ENCODE measurements at places on chromosomes 4 and X. TPM values are rescaled to one million over a fixed set of nuclear protein-coding genes. Genes with fewer than 3 reads are reported as not detected.

DNA sequence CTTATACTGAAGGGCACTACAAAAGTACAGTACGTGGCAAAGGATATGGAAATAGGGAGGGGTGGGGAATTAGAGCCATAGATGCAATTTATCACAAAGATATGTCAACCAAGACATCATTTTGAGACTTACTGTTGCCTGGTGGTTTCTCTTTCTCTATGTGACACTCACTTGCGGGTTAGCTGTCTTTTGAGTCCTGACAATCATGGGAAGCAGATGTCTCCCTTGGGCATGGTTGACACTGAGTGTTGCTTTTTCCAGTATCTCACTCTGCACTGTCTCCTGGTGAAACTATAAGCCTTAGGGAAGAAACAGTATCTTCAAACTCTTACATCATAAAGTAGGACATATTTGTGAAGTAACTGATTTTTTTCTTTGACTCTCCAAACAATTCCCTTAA is 383.5 kb upstream of the LCORL start:
- DNase-seq: no peak

DNA sequence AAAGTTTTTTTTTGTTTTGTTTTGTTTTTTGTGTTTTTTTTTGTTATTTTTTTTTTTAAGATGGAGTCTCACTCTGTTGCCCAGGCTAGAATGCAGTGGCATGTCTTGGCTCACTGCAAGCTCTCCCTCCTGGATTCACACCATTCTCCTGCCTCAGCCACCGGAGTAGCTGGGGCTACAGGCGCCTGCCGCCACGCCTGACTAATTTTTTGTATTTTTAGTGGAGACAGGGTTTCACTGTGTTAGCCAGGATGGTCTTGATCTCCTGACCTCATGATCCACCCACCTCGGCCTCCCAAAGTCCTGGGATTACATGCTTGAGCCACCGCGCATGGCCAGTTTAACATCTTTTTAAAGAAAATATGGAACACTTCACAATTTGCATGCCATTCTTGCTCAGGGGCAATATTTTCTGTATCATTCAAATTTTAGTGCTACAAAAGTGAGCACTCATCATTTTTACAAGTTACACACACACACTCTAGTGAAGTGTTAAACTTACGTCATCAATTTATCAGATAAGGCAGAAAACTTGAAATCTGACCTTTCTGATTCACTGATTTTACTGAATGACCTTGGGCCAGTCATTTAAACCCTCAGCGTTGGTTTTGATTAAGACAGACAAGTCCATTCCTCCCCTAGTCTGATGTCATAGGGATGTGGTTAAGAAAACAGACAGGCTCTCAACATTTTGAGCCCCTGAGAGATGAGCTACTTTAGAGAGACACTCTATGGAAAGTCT is 61.2 kb downstream of the TRIM2 start:
- no peak for DNase-seq

GRCh38 chr4:12747154-12747553 is 737.0 kb downstream of the RAB28 start:
- DNase-seq: no peak

DNA sequence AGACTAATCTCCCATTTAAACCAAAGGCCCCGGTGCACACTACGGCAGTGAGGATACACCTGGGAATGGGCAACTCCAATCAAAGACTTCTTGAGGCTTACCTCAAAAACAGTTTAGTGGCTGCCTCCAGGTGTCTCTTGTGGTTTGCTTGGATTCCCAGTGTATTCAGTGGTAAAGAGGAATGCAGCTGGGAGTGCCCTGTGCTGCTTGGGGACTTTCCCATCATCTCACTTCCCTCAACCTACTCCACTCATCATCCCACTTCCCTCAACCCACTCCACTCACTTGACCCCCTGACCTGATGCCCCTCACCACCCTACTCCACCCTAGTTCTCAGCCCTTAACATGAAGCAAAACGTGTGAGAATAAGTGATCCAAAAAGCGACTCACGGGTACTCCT is 177.3 kb upstream of the ETNPPL start:
- DNase-seq: no peak

- DNase-seq: no peak
Measured at GRCh38 chrX:151030845-151031244, 47.7 kb downstream of the HMGB3 start.

Gene CD38
- polyA plus RNA-seq: 1.4 TPM

DNA sequence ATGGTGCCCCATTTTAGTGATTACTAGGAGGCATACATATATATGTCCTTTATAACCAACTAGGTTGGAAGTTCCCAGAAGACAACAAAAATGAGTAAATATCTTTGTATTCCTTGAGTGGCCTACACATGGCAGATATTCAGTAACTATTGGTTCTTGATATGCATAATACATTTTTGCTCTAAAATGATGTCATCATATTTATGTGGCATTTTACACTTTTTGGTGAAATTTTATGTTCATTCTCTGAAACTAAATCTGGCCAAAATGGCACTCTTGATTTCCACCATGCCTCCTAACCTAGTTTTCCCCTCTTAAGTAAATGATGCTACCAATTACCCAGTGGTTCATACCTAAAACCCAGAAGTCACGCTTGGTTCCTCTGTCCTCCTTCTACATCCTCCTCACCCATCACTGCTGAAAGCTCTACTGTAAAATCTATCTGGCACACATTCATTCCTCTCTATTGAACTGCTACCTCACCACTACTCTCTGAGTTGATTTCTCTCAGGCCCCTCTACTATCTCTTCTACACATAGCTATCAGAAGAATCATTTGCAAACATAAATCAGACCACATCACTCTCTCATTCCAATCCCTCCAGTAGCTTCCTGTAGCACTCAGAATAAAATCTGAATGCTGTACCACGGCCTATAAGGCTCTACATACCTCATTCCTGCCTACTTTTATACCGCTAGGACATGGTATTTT is 13.4 kb downstream of the SLC10A7 start:
- DNase-seq: no peak

- DNase-seq: no peak
Measured at GRCh38 chr4:181541396-181541795, 701.8 kb upstream of the TENM3 start.

Gene PRPS2
- 114 TPM for polyA plus RNA-seq

Gene ZNF157
- polyA plus RNA-seq: 0.67 TPM

- no peak for DNase-seq
Measured at GRCh38 chrX:96538104-96538725, 146.4 kb upstream of the DIAPH2 start.

Gene PABPC1L2A
- not detected for polyA plus RNA-seq

GRCh38 chr4:164438321-164438720 is 315.6 kb upstream of the SMIM31 start:
- no peak for DNase-seq

Gene SPATA4
- 1.5 TPM for polyA plus RNA-seq

DNA sequence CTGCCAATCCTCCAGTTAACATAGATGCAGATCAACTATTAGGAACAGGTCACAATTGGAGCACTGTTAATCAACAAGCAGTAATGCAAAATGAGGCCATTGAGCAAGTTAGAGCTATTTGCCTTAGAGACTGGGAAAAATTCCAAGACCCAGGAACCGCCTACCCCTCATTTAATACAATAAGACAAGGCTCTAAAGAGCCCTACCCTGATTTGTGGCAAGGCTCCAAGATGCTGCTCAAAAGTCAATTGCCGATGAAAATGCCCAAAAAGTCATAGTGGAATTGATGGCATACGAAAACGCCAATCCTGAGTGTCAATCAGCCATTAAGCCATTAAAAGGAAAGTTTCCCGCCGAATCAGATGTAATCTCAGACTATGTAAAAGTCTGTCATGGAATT is 20.5 kb upstream of the TRIM61 start:
- DNase-seq: no peak

Gene TRIM60
- polyA plus RNA-seq: not detected

DNA sequence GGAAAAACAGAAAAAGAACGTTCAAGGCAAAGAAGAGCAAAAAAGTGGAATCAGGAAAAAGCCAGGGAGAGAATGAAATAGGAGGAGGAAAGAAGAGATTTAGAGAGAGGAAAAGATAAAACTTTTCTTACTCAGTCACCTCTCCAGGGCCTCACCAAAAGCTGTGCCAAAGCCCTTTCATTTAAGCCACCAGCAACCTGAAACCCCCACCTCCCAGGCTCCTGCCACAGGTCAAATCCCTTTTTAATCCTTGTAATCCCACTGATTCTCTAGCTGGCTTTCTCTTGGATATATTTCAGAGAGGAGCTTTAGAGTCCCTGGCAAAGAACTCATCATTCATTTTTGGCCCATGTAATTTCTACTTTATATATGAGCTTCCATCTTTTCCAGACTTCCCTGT is 25.7 kb upstream of the XIAP start:
- DNase-seq: no peak

DNA sequence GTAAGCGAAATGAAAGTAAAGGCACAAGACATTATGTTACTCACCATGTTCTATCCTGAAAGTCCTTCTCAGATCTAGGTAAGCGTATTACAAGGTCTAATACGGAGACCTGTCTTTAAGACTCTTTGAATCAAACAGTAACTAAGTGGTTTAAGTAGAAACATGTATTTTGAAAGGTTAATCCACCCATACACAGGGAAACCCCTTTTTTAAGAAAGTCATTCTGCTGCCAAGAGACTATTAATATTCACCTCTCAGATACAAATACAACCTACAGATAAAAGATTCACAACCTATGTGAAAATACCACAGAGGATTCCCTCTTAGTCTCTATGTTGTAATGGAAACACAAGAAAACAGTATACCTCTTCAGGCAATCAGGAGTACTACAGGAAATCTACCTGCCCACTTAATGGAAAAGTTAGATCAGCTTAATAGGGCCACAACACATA is 63.2 kb upstream of the TNIP3 start:
- DNase-seq: no peak

All from left renal cortex interstitium (tissue), 4 donors.